ENCODE measurements at places on chromosomes 11 and 22.
A peak's percentile ranks its signal among the peaks of the same experiment; 100 is the strongest.

DNA sequence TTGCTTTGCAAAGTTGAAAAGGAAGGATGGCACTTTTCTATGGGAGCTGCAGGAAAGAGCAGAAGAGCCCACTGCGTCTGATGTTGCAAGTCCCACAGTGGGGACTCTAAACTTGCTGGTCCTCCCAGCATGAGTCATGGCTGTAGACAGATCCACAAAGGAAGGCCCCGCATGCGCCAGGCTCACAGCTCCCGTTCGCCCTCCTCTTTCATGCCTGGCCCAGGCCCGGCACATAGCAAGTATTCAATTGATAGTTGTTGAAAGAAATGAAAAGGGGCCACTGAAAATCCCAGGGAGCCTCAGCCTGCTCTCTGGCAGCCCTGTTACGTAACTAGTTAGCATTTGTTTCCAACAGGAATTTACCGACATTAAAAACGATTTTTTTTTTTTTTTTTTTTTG, 18.9 kb downstream of the AP1B1 start:
- DNase-seq: no peak

DNA sequence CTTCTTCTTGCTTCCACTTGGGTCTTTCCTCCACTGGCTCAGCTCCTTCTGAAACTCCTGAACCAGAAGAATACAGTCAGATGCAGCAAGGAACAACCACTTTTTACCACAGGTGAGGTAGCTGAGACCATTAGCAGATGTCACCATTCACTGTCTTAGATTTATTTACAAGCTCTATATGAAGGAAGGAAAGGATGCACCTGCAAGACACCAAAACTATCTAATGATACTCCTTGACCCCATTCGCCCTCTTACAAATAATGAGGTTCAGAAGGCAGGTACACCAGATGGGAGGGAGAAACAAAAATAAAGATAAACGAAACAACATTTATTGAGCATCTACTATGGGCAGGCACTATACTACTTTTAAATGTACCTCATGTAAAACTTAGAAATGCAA, 10.3 kb downstream of the TFIP11 start:
- no peak for DNase-seq

- DNase-seq: no peak
These were observed 41.9 kb upstream of the WNT7B start for GRCh38 chr22:46018859-46019258.

DNA sequence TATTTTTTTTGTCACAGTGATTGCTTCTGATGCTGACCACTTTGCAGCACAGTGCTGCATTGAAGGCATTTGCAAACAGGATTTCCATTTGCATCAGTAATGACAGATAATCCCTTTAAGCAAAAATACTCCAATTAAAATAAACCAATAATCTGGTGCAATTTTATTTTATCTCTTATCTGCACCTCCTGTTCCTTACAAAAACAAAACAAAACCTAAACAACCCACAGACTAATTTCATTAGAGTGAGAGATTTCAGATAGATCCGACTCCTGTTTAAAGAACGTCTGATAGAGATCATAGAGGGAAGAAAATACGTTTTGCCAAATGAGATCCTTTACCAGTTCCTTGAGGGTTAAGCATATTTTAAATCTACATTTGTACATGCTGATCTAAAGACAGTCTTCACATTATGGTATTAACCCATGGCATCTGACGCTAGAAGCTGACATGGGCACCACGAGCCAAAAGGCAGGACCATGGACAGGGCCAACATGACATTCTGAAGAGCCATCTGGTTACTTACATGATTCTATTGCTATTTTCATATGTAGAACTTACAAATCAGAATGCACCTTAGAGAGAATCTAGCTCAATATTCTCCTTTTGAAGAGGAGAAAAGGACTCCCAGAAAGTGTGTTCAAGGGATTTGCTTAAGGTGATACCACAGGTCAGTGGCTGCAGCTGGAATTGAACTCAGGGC, 286.2 kb upstream of the NARS2 start:
- DNase-seq: no peak

DNA sequence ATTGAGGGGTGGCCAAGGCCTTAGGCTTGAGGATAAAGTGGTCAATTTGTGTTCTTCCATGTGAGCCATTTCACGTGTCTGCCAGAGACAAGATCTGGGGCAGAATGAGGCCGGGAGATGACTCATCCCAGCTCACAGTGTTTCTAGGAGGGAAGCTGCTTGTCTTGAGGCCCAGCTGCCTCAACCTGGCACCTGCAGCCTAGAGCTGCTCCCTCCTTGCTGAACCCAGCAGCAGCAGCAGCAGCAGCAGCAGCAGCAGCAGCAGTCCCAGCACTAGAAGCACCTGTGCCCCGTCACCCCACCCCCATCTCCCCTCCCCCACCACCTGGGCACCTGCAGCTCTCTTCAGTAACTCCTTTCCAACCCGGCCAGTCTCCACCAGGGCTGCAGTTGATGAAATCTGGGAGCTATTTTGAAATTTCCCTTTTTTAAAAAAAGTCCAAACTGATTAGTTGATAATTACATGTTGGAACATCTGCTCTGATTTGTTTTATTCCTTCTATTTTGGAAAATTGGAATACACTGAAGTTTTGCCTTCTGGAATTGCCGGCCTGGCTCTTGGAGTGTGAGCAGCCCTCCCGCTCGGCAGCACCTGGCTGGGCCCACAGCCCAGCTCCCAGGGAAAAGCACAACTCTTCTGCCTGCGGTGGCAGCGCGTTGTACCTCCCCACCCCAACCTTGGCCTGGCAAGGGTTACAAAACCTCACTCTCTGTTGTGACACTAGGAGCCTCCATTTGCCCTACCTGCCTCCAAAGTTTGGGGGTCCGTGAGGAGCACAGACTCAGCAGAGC, 143.5 kb downstream of the NXPE2 start:
- DNase-seq: no peak

DNA sequence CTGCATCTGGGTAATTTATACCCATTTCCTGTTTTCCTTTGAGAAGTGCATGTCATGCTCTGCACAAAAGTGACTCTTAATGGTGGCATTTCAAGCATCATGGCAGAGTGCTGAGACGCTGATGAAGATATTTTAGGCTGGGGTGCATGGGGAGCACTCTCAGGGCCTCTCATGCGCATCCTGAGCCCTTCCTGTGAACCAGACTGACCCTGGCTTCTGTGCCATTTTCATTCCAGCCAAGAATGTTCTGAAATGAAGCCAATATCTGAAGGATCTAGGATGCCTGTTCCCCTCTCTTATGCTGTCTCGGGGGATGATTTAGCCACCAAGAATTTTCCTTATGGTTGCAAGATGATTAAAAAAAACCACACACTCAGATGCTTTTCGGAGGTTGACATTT, 61.5 kb downstream of the MIAT start:
- no peak for DNase-seq

- no peak for DNase-seq
These were observed 10.6 kb downstream of the MMP20 start for GRCh38 chr11:102614485-102614884.

- DNase-seq: no peak
These were observed 21.3 kb downstream of the SYN3 start for GRCh38 chr22:33036881-33037280.

GRCh38 chr11:77467993-77468392, 5.9 kb downstream of the PAK1 start:
- no peak for DNase-seq

DNA sequence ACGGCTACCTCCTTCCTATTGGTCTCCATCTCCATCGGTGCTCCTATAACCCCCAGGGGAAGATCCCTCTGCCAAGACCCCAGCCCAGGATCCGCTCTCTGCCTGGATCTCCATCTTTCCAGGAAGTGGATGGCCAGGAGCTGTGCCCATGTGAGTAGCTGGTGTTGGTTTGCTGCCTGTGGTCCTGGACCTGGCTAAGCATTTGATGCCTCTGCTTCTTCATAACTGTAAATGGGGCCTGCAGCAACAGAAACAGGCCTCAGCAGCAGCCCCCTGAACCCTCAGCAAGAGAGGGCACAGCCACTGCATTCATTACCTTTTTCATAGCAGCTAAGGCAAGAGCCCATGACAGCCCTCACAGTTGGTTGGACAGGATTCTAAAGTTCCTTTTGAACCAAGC, 26.6 kb upstream of the CSNK2A3 start:
- DNase-seq: no peak

GRCh38 chr11:132072044-132072857, 701.8 kb downstream of the NTM start:
- no peak for DNase-seq

GRCh38 chr11:75576017-75576416, 14.0 kb downstream of the SERPINH1 start:
- no peak for DNase-seq

- DNase-seq: no peak
These were observed 168.9 kb downstream of the MN1 start for GRCh38 chr22:27632451-27633295.

GRCh38 chr11:122864386-122865115, 18.0 kb upstream of the JHY start:
- no peak for DNase-seq

- no peak for DNase-seq
These were observed 7.5 kb downstream of the SUSD2 start for GRCh38 chr22:24188705-24189248.

- peak; percentile 36 for DNase-seq
These were observed 13.7 kb downstream of the PEX26 start for GRCh38 chr22:18091478-18091877.

GRCh38 chr11:16964501-16964900, 49.7 kb downstream of the PLEKHA7 start:
- no peak for DNase-seq

DNA sequence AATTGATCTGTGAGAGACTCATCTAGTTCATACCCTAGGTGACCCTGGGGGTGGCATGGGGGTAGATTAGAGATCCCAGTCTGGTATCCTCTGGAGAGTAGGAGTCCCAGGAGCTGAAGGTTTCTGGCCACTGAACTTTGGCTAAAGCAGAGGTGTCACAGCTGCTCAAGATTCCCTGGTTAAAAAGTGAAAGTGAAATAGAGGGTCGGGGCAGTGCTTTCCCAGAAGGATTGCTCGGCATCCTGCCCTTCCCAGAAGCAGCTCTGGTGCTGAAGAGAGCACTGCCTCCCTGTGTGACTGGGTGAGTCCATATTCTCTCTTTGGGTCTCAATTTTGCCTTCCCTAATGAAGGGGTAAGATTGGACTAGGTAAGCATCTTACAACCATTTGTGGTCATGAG, 653 bp downstream of the IL18BP start:
- no peak for DNase-seq

- DNase-seq: no peak
These were observed 236.5 kb downstream of the ST3GAL4 start for GRCh38 chr11:126591966-126592489.

DNA sequence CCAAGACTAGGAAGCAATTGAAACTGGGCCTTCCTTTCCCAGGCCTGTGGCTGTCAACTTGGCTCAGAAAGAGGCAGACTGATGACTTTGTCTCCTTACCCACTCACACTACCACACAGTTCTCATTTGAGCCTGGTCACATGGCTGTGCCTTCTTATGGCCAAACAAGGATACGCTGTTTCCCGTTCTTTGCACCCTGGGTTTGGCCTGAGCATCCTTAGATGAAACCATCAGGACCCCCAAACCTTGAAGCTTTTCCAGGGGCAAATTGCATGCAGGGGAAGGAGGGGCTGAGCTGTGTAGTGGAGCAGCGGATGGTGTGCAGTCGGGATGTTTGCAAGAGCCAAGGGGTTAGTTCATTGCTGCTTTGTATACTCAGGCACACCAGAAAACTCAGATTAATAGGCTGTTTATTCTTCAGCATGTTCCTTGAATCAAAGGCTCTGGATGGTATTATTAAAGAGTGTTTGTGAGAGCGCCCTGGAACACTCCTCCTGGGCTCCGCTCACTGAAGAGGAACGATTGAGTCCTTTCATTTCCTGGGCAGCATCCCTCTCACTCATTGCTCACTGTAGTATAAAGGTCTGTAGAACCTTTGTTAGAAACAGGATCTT, 69.8 kb downstream of the ARFGAP2 start:
- DNase-seq: no peak

GRCh38 chr11:112298535-112298934, 37.9 kb upstream of the PLET1 start:
- DNase-seq: no peak

GRCh38 chr22:47659467-47660223, 897.2 kb downstream of the TBC1D22A start:
- no peak for DNase-seq

DNA sequence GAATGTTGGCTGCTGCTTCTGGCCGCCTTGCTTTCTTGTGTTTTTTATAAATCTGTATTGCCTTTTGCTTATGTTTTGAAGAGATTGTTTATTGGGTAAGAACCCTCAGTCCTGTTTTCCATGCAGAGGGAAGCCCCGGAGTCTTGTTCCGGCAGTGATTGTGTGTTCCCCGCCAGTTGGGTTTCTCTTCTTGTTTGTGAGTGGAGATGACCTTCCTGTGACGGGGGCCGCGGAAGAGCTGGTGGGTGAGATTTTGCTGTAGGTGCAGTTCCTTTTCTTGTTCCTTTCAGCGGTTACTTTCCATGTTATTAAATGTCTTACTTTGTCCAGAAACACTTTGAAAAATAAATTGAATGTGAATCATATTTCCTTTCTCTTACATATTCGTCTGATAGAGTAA, 8.3 kb downstream of the TBC1D22A start:
- peak; percentile 51 for DNase-seq

DNA sequence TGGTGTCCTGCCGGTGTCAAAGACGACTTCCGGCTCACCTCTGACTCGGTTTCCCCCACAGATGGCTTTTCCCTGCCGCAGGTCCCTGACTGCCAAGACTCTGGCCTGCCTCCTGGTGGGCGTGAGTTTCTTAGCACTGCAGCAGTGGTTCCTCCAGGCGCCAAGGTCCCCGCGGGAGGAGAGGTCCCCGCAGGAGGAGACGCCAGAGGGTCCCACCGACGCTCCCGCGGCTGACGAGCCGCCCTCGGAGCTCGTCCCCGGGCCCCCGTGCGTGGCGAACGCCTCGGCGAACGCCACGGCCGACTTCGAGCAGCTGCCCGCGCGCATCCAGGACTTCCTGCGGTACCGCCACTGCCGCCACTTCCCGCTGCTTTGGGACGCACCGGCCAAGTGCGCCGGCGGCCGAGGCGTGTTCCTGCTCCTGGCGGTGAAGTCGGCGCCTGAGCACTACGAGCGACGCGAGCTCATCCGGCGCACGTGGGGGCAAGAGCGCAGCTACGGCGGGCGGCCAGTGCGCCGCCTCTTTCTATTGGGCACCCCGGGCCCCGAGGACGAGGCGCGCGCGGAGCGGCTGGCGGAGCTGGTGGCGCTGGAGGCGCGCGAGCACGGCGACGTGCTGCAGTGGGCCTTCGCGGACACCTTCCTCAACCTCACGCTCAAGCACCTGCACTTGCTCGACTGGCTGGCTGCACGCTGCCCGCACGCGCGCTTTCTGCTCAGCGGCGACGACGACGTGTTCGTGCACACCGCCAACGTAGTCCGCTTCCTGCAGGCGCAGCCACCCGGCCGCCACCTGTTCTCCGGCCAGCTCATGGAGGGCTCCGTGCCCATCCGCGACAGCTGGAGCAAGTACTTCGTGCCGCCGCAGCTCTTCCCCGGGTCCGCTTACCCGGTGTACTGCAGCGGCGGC, 5.5 kb downstream of the B3GNT6 start:
- peak; percentile 40 for DNase-seq

GRCh38 chr22:41538583-41538982, 5.7 kb downstream of the POLR3H start:
- no peak for DNase-seq

GRCh38 chr11:7520011-7520942, 6.5 kb downstream of the PPFIBP2 start:
- no peak for DNase-seq

All from activated CD4-positive, alpha-beta memory T cell treated with anti-CD3 and anti-CD28 coated beads for 36 hours (primary cell).